ENCODE measurements at places on chromosomes 2 and 18.

- no peak for DNase-seq
Measured at GRCh38 chr2:8134473-8134932, 547.4 kb upstream of the ID2 start.

DNA sequence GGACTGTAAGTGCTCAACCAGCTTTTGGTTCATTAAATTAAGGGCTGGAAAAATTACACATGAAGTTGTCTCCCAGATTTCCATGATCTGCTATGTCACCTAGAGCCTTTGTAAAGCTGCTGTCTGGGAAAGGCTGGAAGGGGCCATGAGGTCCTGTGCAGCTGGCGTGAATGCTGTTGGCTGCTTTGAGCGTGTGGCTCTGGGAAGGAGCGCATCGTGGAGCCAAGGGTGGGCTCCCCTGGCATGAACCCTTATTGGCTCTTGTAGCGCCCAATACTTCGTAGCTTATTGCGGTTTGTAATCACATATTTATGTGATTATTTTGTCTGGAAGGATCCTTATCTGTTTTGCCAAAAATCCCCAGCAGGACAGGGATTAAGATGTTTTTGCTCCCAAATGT, 70.5 kb upstream of the LMAN1 start:
- DNase-seq, result no peak

- DNase-seq, result no peak
Measured at GRCh38 chr2:45554742-45555140, 56.3 kb downstream of the SRBD1 start.

GRCh38 chr2:26615336-26615859, 25.8 kb downstream of the CIB4 start:
- DNase-seq, result no peak

DNA sequence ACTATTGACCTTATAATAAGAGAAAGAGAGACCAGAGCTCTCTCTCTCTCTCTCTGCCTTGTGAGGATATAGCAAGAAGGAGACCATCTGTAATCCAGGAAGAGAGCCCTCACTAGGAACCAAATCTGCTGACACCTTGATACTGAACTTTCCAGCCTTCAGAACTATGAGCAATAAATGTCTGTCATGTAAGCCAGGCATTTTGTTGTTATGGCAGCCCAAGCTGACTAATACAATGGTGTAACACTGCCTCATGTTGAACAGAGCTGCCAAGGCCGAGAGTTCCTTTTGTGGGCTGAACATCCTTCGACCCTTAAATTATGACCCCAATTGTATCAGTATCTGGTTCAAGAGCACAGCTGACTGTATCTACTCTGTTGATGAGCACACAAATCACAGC, 108.0 kb downstream of the LRRC30 start:
- DNase-seq, result no peak

DNA sequence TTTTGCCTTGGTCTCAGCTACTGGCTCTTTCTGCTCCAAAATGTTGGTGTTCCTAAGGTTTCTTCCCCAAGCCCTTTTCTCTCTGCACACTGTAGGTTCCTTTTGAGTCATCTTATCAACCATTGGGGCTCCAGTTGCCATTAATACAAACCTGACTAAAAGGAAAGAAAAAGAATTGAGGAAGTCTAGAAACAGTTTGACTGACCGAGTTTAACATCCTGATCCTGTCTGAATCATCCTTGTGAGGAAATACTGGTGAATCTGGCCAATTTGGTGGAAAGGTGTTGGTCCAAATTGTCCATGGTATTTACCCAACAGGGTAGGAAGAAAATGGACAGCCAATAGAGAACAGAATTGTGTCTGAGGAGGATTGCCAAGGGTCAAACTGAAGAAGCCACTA, 38.3 kb downstream of the CRYGD start:
- no peak for DNase-seq

DNA sequence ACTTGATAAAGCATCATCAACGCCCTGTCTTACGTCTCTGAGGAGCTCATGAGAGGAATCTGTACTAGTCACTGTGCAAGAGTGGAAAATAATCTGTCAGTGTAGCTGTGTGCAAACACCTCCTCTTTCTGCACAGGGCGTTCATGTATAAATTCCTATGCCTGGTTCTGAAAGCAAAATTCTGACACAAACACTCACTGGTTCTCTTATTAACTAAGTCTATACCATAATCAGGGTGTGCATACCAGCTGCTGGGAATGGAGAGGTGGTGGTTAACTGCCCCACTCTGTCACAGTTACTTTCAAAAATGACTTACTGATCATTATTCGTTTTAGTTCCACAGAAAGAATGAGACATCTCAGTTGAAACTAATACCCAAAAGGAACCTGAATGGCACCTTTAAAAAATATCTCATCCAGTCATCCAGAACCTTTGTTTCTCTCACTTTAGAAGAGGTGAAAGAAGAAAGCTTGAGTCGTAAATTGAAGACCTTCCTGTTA, 35.7 kb downstream of the STK39 start:
- DNase-seq, result no peak

GRCh38 chr2:60512641-60513040, 40.8 kb downstream of the BCL11A start:
- no peak for DNase-seq

DNA sequence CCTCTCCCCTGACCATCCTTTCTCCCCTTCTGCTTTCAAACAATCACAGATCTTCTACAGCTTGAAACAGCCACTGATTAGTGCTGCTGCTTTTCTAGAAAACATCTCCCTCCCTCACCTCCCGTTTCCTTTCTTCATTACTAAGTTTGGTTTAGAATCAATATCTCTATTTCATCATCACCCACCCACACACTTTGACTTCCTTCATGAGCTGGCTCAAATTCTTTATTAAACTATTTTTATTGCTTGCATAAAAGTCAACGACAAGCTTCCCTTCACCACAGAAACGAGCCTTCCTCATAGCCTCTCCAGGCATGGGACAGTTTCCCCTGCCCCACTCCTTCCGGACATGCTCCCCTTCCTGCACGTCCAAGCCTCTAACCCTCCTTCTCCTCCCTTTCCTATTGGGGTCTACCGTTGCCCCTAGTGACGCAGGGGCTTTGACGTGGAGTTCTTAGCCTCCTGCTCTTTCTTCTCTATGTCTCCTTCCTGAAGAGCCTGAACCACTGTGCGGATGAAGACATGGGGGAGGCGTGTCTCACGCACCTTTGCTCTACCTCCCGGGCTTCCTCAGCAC, 172.0 kb downstream of the AFF3 start:
- DNase-seq, result no peak

DNA sequence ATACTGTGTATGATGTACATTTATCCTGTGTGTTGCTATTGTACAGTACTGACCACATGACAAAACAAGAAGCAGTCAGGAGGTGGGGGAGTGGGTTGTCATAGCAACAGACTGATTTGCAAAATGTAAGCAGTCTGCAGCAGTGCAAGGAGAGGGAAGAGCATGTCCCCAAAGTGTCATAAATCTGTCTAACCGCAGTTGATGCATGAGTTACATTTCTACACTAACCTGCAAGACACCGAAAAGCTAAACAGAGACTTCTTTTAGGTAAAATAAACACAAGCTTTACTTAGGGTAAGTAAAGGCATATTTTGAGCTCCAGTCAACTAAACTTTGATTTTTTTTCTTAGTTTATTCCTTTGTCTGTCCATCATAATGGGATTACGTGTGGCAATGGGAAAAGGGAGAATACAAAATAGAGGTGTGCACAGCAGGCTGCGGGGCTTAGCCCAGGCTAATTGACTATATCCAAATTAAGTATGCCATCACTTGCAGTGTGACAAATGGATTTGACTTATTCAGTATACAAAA, 134.5 kb downstream of the MEIS1 start:
- DNase-seq, result no peak

DNA sequence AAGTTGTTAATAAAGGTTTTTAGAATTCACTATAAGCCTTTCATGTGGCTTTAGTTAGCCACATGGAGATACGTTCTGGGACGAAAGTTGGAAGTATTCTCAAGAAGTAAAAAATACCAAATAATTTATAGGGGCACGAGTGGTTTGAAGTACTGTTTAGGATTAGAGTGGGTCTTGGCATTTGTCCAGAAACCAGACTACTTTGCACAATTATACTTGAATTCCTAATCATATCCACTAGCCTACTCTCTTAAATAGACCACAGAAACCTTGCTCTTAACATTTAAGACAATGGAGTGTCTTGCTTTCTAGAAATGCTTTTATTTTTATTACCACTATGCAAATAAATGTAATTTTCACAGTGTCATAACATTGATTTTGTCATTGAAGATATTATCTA, 44.6 kb downstream of the UBE2E3 start:
- no peak for DNase-seq

- no peak for DNase-seq
Measured at GRCh38 chr2:207995887-207996286, 29.4 kb downstream of the PLEKHM3 start.

DNA sequence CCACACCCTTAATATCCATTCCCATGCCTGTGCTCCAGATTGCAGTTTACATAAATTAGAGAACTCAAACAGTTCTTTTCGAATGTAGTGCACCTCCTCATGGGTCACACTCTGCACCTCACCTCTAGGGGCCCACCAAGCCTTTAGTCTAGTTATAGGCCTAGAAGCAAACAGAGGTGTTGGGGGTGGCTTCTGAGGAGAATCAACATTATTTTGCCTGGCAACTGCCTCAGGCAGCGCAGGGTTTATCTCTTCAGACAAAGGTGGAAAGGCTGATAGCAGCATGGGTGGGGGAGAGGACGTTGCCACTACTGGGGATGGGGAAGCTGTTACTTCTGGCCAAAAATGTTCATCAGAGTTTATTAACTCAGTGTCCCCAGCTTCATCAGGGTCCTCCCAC, 5.0 kb upstream of the GYPC start:
- DNase-seq, result no peak

DNA sequence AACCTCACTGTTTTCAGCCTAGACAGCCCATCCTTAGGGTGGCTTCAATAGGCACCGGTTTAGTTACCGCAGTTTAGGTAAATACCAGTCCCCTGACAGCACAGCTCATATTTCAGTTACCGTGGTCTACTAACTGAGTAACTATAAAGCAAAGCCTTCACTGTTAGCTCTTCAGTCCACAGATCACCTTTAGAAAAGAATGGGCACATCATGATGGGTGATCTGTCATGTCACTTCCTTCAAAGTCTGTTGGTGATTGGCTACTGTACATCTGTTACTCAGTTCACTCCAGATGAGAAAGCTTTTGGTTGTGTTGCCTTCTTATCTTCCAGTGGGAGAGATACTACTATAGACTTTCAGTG, 21.0 kb downstream of the SLC20A1 start:
- DNase-seq, result no peak

DNA sequence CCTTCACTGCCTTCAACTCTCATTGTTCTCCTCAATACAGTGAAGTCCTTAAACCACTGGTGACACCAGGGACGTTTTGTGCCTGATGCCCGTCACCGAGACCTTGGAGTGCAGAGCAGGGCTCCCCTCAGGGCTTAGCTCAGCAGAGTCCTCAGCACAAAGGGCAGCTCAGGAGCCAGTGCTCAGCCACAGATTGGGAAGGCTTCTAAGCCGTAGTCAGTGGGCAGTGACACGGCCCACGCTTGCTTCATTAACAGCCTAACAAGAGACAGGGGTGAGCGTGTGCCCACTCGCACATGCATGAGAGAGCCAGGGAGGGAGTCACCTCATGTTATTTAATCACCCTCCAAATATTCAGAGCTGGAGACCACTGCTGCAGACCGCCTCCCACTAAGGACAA, 137.5 kb downstream of the SH3RF3 start:
- DNase-seq, result no peak

DNA sequence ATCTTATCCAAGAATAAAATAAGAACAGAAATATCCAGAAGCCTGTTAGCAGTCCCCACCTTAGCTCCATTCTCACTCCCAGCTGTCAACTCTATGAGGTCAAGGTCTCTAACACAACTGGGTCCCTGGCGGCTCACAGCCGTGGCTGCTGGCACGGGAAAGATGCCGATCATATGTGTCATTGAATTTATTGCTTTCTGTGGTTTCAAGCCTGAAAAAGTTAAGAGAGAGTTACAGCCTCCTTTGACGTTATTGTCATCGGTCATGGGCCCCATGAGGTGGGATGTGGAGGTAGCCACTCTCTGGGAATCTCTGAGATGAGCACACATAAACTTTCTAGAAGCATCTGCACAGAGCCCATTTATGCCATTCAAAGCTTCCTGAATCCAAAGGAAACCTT, 28.7 kb upstream of the CABLES1 start:
- DNase-seq, result no peak

DNA sequence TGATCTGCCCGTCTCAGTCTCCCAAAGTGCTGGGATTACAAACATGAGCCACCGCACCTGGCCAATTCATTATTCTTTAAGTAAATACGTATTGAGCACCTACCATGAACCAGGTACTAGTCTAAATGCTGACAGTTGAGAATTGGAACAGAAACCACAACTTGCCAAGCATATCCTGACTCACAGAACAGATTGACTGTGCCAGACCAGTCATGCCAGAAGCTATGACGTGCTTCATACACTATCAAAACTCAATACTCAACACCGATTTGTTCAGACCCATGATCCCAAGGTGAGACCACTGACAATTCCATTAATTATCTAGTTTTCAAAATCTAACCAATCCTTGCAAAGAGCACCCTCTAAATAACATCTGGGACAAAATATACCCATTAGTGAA, 148.6 kb downstream of the B3GNT2 start:
- DNase-seq, result no peak

DNA sequence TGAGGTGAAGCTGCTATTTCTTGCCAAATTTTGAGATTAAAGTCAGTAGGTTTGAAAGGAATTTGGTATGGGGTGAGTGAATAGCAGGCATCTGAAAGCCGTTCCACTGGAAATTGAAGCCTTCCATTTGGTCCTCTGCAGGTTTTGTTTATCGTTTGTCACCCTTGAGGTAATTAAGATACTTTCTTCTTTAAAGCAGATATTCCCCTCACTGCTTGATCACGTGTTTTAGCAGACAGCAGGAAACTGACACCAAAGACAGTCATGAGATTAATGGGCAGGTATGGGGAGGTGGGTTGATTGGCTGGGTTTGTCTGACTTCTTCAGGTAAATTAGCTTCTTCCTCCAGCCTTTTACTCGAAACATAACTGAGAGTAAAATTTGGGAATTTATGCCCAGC, 10.7 kb downstream of the LPIN1 start:
- DNase-seq, result no peak

DNA sequence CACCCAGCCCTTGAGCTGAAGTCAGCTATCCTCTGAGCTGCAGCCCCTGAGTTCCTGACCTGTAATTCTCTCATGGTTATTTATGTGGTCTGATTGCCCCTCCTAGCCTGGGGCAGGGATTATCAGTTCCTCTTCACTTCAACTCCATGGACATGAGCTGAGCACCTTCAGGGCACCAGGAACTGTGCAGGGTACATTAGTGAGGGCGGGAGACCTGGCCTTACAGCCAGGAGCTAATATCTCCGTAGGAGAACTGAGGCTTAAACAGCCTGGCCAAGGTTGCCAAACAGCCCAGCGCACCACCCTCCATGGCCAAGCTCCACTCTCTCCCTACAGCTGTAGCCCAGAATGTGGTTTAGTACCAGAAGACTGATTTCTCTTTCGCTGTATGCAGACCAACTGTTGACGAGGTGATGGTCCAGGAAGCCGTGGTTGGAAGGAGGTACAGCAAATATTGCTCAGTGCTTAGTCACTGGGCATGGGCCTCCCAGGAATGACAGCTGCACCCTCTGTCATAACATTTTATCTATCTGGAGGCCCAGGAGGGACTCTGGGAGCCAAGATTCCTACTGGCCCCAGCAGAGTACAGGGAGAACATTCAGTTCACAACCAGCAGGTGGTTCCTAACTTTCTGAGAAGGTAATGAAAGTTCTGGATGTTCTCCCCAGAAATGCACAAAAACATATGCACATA, 228.7 kb upstream of the SIX2 start:
- DNase-seq, result no peak

GRCh38 chr2:230267556-230267955, 42.0 kb downstream of the SP140 start:
- DNase-seq, result no peak

GRCh38 chr2:220259662-220260061, 632.2 kb downstream of the SLC4A3 start:
- DNase-seq, result no peak
